HS-5 (cell line): ENCODE measurements at places on chromosomes 6 and 20.

DNA sequence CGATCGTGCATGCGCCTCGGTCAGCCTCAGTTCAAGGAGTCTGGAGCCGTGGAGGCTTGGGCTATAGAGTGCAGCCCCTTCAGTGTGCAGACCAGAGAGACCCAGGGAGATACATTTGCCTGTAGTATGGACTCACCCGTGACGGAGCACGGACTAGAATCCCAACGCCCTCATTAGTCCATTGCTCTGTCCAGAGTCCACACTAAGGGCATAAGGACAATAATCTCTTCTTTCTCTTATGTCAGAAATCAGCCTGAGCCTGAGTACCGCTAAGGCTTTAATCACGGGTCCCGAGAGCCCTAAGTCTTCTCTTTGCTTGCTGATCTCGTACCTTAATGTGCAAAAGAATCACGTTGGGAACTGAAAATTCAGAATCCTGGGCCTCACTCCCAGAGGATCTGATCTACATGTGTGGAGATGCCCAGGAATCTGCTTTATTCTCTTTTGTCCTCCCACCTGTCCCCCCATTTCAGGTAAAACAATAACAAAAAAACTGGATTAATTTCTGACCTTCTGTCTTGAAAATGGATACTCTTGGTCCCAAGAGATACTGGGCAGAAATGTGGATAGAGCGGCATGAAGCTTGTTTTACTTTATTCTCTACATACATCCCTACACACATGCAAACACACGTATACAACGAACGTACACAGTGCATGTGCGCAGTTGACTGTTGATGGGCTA, 671 bp downstream of the BPHL start:
- DNase-seq = no peak

GRCh38 chr6:134622382-134623173, 304.7 kb upstream of the SGK1 start:
- no peak for DNase-seq

- no peak for DNase-seq
These were observed 37.0 kb downstream of the BFSP1 start for GRCh38 chr20:17494201-17494600.

DNA sequence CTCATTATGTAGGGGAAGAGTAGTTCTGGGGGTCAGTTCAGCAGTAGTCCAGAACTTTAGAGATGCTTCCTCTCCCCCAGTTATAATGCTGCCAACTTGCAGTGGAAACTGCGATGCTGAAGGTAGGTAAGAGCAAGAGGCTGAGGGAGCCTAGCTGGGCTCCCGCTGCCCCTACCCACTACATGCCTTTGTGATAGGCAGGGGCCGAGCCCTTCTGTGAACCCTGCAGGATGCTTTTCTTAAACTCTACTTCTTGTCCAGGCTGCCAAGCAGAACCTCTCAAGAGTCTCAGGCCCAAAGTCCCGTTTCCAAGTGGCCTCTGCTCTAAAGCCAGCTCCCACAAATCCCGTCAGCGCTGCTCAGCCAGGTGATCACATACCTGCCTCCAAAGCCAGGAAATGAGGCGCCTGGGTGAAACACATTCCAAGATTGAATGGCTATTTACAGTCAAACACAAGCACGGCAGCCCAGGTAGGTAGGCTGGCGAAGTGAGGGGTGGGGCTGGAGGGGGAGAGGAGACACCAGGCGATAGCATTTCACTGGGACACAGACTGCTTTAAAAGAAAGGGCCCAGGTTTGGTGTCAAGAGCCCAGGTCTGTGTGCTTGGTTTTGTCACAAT, 150.7 kb downstream of the CD24 start:
- DNase-seq = no peak

GRCh38 chr6:149855040-149855654, 9.0 kb downstream of the LRP11 start:
- DNase-seq = peak; percentile 97

DNA sequence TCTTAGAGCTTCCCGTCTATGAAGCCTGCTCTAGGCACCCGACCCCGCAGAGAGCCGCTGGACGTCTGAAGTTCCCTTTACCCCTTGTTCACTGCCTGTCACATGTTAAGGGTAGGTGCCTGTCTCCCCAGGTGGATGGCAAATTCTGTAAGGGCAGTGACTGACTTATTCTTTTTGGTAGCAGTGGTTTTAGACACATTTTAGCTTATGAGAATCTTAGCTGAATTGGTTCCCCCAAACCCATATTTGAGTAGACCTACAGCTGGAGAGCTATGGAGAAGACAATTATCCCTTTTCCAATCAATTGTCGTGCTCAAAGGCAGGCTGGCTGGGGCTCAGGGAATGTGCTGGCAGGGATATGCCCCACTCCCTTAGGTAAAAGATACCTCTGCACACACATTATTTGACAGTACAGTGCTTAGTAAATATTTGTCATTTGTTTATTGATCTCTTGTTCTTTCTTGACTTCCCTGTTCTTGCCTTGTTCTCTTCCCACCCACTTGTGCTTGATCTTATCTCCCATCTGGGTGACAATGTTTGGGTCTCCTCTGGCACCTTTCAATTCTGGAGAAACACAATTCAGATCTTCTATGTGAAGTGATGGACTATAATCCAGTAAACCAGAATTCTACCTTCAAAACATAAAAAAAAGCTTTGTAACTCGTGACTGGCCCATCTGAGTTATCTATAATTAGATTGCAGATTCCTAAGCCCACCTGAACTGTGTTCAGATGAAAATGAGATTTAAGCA, 114.3 kb upstream of the SLC2A12 start:
- DNase-seq = no peak

- DNase-seq = no peak
These were observed 218.1 kb upstream of the SOX4 start for GRCh38 chr6:21375151-21376116.

- no peak for DNase-seq
These were observed 972 bp downstream of the RNF8 start for GRCh38 chr6:37354526-37355384.

- DNase-seq = no peak
These were observed 600 bp downstream of the XPO5 start for GRCh38 chr6:43575105-43575771.

DNA sequence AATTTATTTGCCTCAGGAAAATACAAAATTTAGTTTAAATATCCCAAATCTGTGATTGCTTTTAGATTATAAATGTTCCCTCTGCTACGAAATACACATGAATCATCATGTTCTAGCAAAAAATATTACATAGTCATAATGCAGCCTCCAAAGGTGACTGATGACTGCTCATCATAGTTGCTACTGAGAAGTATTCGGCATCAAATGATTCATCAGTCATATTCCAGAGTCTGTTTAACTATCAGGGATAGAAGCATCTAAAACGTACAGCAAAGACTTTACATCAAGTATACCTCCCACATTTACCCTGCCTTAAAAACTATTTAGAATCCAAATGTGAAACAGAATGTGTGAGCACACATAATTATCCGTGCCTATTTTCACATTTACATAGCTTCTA, 626.0 kb downstream of the CDH26 start:
- peak; percentile 13 for DNase-seq

DNA sequence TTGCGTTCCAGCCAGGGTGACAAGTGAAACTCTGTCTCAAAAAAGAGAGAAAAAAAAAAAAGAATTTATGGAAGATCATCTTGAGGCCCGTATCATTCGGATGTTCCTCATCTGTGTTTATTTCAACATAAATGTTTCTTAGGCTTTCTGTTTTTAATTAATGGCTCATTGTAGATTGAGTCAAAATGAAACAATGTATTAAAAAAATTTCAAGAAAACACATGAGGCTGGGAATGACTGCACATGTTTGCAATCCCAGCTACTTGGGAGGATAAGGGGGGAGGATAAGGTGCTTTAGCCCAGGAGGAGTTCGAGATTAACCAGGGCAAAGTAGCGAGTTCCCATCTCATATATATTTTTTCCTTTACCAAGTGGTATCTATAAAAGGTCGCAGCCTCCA, 47.3 kb downstream of the ITCH start:
- DNase-seq = peak; percentile 16

GRCh38 chr20:44526129-44526528, 4.3 kb upstream of the SERINC3 start:
- DNase-seq = peak; percentile 61

DNA sequence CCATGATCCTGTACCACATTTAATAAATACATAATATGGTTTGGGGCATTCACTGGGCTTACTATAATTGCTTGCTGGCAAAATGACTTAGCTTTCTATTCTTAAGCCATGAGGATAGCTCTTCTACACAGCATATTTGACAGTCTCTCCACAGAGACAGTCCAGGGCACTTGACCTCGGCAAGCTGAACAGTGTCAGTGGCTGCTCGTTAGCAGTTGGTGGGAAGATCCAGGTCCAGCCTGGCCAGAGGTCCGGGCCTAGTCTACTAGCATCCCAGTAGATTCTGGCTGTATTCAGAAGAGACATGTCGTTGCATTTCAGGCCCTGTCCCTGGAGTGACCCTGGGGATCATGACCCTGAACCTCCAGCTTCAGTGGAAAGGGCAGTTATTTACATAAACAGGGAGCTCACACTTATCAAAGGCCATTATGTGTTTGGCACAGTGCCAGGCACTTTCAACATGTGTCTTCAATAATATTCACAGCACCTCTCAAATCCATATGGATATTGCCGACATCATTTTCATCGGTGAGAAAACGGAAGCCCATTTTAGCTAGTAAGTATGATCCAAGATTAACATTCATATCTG, 139.0 kb downstream of the IMPG1 start:
- no peak for DNase-seq

DNA sequence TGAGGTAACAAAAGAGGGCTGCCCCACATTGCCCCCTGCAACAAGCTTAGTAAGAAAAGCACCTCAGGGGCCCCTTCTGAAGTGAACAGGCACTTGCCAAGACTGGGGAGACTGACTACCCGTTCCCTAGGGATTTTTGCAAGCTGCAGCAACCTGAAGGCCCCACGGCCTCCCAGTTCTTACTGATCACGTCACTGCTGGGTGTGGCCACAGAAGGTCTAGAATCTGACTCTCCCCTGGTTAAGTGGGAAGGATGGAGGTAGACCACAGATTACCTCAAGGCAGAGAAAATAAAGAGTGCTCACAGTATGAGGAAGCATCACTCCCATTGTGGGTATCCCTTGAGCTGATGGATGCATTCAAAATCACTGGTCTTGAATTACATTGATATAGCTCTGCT, 201.5 kb upstream of the KCNQ5 start:
- DNase-seq = no peak

DNA sequence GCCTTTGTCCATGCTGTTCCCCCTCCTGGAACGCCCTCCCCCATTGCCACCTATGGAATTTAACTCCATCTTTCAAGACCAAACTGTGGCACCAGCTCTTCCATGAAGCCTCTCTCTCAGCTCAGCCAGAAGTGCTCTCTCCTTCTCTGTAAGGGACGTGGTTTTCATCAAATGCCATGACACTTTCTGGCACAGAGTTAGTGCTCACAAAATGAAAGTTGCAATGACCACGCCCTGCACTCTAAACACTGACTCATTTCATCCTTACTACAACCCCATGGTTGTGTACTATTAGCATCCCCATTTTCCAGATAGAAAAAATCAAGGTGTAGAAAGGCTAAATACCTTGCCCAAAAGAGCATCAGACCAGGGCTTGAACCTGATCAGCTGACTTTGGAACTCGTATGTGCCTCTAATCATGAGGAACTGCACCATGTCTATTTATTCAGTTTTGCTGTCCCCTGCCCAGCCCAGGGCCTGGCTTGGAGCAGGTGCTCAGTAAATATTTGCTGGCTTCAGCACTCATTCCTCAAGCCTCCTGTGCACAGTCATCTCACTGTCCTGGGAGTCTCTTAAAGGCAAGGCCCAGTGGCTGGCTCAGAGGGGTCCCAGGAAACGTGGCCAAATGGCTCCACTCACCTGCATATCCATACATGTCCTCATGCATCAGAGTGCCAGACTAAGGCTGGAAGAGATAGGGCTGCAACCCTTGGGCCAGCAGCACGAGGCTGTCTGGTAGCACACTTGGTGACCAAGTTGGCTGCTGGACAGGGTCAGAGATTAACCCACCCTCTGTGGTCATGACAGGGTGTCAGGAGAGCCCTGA, 77.9 kb downstream of the MRPL14 start:
- no peak for DNase-seq

DNA sequence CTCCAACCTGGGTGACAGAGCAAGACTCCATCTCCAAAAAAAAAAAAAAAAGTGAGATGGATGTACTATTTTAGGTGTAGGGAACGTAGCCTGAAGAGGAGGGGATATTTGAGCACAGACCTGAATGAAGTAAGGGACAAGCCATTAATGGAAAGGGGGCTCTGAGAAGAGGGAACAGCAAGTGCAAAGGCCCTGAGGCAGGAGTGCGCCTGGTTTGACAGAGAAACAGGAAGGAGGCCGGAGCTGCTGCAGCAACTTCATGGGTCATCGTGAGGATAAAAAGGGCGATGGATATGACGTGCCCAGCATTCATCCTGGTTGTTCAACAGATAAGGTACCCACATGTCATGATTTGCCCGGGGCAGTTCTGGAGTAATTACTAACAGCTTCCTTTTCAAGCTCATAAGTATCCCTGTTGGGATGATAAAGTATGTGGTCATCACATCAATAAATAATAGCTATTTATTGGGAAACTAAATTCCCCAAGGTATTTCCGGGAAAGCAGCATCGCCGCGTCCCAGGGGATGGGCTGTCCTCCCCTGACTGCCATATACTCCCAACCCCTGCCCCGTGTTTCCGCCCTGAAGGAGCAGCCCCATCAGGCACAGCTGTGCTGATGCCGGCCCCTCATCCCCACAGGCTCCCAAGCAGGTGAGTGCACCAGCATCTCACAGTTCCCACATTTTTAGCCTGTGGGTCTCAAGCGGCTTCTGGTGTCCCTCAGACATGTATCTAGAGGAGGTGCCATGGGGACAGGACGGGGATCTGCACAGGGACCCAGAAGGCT, 43.4 kb downstream of the DLGAP4 start:
- DNase-seq = no peak

DNA sequence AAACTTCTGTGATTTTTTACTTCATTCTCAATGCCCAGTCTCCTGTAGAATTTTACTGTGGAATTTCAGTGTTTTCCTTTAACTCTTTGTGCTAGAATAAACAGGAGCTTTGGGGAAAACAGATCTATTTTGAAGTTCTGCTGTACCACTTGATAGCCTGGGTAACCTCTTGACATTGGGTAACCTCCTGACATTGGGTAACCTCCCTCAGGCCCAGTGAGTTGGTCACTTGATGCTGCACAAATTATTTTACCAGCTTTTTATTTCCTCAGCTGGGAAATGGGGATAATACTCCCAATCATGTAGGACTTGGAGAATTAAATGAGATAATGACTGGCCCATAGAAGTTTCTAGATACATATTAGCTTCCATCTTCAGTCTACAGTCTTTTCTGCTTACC, 137.3 kb upstream of the TOP1 start:
- no peak for DNase-seq

GRCh38 chr6:2883673-2884072, 19.4 kb downstream of the SERPINB9 start:
- DNase-seq = no peak

DNA sequence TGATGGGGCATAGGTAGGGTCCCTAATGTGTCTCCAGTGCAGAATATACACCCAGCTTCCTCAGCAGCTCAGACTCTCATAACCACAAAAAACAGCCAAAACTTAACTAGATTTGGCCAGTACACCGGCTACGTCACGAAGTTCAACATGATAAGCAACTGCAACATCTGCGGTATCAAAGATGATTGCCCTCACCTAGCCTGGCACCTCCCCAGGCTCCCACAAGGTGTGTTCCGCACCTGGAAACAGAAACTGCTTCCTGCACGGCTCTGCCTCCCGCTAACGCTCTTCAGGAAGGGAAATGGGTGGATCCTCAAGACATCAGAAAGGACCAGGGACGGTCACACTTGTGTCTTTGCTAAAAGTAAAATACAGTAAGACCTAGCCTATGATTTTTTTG, 9.5 kb downstream of the TXNDC5 start:
- no peak for DNase-seq

GRCh38 chr6:104540743-104541142, 319.0 kb downstream of the HACE1 start:
- no peak for DNase-seq
